ENCODE measurements at places on chromosomes 12 and 14.

DNA sequence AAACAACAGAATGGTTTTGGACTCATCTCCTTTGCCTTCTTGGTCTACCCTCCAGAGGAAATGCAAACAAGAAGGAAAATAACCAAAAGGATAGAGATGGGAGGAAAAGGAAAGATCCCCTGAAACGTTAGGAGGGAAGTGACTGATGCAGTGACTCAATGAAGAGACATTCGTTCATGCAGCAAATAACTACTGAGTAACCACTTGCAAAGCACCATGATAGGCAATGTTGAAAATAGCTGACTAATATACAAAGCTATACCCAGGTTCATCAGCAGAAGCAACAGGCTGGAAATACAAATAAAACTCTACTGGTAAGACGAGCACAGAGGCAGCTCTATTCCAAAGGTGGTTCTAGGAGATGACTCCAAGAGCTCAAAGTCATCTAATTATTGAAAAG lies 41.8 kb downstream of the R3HDM2 start:
- DNase-seq: no peak

DNA sequence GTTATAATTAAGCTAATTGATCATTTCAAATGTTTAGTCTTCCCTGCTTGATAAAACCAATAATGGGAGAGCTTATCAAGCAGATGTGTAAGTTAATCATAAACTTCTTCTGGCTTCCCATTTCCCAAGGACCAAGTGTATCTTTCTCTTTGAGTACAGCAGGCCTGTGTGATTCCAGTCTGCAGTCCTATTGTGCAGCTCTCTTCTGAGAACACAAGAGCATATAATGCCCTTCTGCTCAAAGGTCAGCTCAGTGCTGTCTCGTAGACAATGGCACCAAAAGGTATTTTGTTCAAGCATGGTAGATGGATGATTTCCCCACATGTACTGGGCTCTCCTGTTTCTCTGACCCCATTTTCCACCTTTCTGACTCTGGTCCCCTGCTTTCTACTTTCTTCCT lies 101.8 kb upstream of the DYRK2 start:
- DNase-seq: no peak

DNA sequence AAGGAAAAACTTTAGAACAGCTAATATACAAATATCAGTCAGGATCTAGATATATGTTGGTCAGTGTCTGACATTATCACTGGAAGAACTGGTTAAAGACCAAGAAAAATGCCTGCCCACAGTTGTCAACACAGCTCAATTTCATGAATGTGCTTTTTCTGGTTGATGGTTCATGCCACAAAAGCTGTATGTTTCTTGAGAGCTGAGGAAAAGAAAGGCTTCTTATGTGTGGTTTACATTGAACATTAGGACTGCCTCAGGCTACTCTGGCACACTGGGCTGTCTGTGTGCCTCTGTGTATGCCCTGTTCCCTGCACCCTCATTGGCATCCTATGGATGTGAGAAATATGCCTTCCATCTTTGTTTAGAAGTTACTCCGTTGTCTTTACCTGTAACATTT lies 218.8 kb upstream of the RGS6 start:
- no peak for DNase-seq

GRCh38 chr14:61537563-61538463 lies 157.5 kb upstream of the HIF1A start:
- DNase-seq: no peak

GRCh38 chr14:72443991-72444441 lies 449.9 kb downstream of the DPF3 start:
- DNase-seq: no peak

GRCh38 chr12:33546004-33546403 lies 106.4 kb upstream of the SYT10 start:
- no peak for DNase-seq

- peak; percentile 80 for DNase-seq
These were observed 7.7 kb upstream of the INF2 start for GRCh38 chr14:104681689-104682074.

GRCh38 chr14:67820428-67820971 lies 921 bp downstream of the RAD51B start:
- peak; percentile 94 for DNase-seq

DNA sequence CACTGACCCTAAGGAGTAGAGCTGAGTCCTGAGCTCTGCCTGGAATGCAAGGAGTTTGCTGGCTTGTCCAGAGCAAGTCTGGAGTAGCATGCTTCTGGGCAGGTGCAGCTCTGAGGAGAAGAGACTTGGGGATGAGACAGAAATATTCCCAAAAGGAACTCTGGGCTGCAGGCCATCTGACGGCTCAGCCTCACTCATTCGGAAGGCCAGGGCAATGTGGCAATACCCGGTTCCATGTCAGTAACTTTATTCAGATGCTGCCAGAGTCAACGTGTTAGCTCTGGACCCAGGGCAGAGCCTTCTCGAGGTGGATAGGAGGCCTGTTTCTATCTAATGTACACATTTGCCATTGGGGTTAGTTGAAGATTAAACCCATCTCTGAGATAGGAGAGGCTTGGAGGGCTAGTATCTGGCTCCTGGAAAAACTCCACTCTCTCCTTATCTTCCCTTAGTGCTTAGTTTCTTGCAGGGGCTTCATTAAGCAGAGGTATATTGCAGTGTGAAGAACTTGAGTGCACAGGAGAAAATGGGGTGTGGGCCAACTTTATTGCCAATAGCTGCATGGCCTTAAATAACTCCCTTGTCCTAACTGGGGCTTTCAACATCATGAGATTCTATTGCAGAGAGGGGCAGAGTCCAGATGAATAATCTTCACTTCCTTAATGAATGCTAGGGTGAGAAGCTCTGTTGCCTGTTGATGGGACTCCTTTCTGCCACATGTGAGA lies 65.6 kb downstream of the NTF3 start:
- no peak for DNase-seq

- DNase-seq: no peak
These were observed 106.2 kb downstream of the CRACR2A start for GRCh38 chr12:3646561-3647241.

DNA sequence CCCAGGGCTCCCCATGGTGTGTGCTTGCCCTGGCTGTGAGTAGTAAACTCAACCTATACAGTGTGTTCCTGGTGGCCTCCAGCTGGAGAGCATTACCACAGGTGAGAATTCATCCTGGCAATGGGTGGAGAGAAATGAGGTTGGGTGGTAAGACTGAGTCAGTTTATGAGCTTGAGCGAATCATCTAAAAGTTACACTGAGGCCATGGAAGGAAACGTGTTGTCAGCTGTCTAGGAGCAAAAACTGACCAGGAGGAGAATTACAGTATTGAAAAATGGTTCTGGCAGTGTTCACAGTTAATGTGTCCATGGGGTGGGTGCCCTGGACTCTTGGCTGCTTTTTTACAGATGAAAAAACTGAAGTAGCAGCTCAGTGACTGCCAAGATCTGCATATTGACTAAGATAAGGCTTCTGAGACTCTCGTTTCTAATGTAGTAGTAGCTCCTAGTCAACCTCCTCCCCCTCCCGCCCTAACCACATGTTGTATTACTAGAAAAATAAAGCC lies 202.0 kb upstream of the AMIGO2 start:
- DNase-seq: no peak

DNA sequence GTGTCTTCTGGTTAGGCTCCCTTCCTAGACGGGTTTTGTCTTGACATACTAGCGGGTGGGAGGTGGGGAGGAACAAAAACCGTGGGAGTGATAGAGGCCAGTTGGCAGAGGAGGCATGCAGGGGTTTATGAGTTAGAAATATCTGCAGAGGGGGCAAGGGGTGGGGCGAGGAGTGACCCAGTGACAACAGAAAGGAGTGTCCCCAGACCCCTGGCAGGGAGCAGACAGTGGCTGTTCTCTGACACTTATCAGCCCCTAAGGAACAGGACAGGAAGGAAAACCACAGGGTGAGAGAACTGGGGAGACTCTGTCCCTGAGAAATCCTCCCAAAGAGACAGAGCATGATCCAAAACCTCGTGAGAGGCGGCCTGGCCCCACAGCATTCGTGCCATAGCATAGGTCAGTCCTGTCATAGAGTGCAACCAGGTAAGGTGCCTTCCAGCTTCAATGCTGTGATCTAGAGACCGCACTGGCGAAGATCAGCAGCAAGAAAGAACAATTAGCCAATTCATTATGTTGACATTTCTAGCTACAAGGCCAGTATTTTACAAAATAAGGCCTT lies 141.4 kb downstream of the CRADD start:
- DNase-seq: no peak

DNA sequence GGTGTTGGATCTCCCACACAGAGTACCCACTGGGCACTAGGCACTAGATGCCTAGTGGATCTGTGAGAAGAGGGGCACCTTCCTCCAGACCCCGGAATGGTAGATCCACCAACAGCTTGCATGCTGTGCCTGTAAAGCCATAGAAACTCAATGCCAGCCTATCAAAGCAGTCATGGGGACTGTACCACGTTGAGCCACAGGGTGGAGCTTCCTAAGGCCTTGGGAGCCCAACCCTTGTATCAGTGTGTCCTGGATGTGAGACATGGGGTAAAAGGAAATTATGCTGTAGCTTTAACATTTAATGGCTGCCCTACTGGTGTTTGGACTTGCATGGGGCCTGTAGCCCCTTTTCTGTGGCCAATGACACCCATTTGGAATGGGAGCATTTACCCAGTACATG lies 1024.9 kb downstream of the TMEM121 start:
- DNase-seq: no peak

GRCh38 chr12:113896194-113896593 lies 69.9 kb downstream of the RBM19 start:
- DNase-seq: no peak

GRCh38 chr14:51023964-51024363 lies 70.9 kb downstream of the TRIM9 start:
- no peak for DNase-seq

- no peak for DNase-seq
These were observed 60.7 kb downstream of the ZFC3H1 start for GRCh38 chr12:71602761-71603577.

GRCh38 chr12:68158432-68158831 lies 1.1 kb downstream of the IFNG start:
- peak; percentile 7 for DNase-seq

GRCh38 chr14:22003461-22003860 lies 329.8 kb upstream of the OR4E1 start:
- DNase-seq: no peak

- peak; percentile 54 for DNase-seq
These were observed 10.5 kb downstream of the ARHGEF25 start for GRCh38 chr12:57621497-57622292.

- DNase-seq: peak; percentile 41
These were observed 165.8 kb downstream of the CALM1 start for GRCh38 chr14:90562652-90563051.

DNA sequence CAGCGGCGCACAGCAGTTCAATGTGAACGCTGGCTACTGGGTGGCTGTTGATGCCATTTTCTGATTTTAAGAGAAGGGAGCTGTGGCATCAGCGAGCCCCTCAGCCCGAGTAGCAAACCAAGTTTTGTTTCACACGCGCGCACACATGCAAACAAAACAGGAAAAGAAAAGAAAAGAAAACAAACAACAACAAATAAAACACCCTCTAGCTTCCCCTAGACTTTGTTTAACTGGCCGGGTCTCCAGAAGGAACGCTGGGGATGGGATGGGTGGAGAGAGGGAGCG lies 540 bp downstream of the PAX9 start:
- DNase-seq: no peak

Data from cerebellar cortex (tissue), 1 donor.